ENCODE measurements at places on chromosomes 2 and 18.

GRCh38 chr2:32949260-32949659 is 2.5 kb downstream of the LTBP1 start:
- DNase-seq: no peak

GRCh38 chr2:191666732-191667131 is 11.2 kb upstream of the NABP1 start:
- no peak for DNase-seq

GRCh38 chr18:48841381-48842258 is 109.1 kb downstream of the SMAD7 start:
- DNase-seq: no peak

DNA sequence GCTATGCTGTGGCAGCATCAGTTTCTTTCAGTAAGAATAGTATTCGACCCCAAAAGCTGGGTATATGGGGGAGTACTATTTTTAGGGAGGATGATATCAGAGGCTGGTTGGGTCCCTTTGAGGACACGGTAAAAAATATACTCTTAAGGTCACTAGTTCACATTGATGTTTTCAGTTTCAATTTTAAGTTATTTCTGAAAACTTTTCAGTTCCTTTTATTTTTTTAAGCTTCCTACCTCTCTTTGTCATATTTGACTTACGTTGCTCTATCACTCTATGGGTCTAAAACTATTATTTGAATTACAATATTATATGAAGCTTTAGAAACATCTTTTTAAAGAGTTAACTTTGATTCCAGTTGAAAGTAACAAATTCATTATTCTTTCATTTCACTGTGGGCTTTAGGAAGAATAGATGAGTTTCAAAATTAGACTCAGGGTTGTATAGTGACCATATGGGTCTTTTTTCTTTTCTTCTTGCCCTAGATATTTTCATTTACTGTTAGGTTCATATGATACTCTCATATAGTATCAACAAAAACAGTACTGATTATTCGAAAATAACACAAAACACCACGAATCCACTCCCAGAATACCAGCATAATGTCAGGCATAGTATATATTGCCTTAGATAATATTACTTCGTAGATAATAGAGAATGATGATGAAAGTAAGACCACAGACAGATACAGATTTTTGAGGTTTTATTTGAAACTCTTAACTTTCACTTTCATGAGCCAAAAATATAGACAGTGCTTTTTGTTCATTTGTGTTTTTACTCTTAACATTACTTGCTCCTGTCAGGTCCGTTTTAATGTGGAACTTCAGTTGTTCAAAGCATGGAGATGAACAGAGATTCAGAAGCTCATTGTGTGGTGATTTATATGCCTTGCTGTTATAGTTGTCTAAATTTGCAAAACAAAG is 9.8 kb downstream of the RMDN2 start:
- DNase-seq: no peak

- no peak for DNase-seq
Observed at GRCh38 chr2:17373741-17374140, 144.5 kb downstream of the RAD51AP2 start.

DNA sequence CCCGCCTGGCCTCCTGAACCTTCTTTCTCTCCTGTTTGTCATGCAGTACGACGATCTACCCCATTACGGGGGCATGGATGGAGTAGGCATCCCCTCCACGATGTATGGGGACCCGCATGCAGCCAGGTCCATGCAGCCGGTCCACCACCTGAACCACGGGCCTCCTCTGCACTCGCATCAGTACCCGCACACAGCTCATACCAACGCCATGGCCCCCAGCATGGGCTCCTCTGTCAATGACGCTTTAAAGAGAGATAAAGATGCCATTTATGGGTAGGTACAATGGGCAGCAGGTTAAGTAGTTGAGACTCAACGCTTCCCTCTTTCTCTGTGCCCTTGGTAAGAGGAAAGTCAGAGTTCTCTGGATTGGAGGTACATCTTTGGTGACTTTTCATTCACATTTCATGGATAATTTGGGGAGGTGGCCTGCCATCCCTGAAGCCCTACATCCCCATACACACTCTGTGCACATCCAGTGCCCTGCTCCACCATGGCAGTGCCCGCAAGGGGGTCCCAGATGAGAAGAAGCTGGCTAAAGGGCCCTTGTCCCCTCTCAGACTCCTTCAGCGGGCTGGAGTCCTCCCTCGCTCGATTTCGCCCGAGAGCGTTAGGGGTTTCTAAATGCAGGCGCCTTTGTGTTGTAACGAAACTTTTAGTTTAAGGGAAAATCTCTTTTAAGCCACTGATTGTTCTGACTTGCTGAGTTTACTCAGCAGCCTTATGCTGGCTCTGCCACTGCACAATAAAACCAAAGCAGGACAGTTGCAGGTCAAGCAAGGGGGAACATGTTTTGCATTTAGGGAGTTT is 3.0 kb downstream of the MEIS1 start:
- DNase-seq: no peak

DNA sequence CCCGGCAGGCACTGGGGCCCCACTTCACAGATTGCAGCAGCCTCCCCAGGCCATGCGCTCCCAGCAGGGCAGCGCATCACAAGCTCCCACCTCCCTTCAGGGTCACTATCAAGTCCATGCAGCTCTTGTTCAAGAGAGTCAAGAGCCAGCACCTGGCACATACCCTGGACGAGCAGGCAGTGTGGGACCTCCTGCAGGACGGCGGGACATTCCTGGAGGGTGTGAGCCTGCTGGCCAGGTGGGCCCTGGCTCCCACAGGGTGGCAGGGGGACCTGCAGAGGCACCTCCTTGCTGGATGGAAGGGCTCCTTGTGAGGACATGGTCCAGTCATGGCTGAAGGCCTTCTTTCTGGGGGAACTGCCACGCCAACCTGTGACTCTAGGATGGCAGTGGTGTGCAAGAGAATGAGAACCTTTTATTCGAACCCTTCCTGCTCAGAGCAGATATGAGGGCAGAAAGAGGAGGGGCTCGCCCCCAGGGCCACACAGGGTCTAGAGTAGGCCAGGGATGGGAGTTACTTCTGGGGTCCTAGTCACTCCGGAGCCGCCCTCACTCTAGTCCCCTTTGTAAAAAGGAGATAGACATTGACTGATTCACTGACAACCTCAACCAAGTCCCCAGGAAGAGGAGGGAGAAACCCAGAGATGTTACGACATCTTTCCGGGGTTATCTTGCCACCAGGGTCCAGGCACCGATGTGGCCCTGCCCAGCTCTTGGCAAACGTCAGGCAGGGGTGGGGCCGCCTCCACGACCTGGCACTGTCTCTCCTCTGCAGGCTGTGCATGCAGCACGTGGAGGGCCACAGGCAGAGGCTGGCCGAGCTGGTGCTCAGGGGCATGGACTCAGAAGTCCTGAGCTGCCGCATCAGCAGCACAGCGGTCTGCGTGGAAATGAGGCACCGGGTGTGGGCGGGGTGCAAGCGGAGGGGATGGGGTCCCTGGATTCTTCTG is 31.3 kb downstream of the HJURP start:
- no peak for DNase-seq
